ENCODE measurements at places on chromosomes 5 and 9.

- no peak for DNase-seq
These were observed 1.5 kb downstream of the JAKMIP2 start for GRCh38 chr5:147780924-147781573.

GRCh38 chr9:70472268-70473249 lies 58.1 kb upstream of the KLF9 start:
- no peak for DNase-seq

DNA sequence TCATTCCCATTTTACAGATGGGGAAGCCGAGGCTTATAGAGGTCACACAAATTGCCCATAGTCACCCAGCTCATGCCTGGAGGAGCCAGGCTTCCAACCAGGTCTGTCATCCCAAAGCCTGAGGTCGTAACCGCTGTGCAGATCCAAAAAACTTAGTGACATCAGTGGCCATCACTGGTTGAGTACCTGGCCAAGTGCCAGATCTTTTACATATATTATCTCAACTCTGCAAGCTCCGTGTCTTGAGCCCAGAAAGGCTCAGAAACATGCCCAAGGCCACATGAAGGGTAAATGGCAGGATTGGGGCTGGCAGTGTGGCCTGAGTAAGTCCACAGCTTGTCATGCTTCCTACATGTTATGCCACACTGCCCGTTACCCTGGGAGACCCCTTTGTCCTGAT lies 13.5 kb downstream of the CFAP77 start:
- DNase-seq = no peak

DNA sequence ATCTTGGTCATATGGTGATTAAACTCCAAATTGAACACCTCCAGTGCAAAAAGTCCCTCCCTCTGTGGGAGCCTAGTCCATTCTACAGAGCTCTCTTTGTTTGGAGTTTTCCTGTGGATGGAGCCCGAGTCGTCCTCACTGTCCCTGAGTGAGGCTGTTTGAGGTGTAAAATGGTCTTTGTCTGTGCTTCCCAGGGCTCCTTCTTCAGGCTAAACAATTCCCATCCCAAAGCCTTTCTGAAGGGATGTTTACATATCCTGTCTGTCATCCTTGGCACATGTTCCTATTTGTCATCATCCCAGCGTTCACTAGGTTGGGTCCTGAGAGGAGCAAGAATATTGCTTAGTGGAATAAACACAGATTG lies 68.9 kb downstream of the COL27A1 start:
- no peak for DNase-seq

- DNase-seq = no peak
These were observed 39.4 kb downstream of the LURAP1L start for GRCh38 chr9:12813960-12814876.

- DNase-seq = no peak
These were observed 142.7 kb upstream of the FBXL17 start for GRCh38 chr5:108524564-108524963.

- no peak for DNase-seq
These were observed 15.3 kb downstream of the C9orf152 start for GRCh38 chr9:110192531-110193261.

- no peak for DNase-seq
These were observed 287.8 kb downstream of the ARRDC3 start for GRCh38 chr5:91095313-91095712.

GRCh38 chr5:1228120-1228519 lies 2.9 kb downstream of the SLC6A18 start:
- no peak for DNase-seq

DNA sequence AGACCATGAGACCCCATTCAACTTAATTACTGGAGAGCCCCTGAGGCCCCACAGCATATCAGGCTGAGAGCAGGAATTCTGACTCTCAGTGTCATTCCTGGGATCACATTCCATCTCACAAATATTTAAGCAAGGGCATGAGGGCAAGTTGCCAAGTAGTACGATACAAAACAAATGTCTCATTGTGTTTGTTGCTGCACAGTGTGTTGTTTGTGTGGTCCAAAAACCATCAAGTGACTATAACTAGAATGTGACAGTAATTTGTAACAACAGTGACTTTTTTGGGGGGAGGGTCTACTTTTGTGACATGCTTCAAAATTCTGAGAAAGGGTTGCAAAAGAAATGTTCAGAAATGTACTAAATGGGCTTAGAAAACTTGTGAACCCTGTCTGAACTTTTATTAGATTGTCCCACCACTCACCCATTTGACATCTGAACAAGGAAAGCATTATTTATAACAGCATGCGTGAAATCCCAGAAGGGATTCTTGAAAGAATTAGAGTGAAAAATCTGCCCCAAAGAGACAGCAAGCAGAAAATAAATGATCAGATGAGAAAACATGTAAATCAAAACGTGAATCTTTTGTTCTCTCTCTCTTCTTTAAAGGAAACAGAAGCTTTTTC lies 347.0 kb downstream of the NTRK2 start:
- DNase-seq = no peak

DNA sequence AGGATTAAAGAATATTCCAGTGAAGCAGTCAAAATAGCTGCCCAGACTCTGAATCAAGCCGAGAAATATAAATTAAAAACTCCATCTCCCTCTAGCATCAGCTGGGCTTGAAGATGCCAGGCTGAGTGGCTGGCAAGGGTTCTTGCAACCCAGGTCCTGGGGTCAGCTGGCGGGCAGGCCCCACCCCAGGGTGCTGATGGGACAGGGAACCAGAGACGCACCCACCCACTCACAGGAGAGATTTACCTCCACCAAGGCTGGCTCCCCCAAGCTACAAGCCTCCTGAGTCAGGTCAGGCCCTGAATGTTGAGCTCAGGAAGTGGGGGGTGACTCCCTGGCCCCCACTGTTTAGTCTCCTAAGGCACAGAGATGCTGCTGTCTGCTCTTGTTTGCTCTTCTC lies 83.9 kb upstream of the HSPA9 start:
- DNase-seq = no peak

DNA sequence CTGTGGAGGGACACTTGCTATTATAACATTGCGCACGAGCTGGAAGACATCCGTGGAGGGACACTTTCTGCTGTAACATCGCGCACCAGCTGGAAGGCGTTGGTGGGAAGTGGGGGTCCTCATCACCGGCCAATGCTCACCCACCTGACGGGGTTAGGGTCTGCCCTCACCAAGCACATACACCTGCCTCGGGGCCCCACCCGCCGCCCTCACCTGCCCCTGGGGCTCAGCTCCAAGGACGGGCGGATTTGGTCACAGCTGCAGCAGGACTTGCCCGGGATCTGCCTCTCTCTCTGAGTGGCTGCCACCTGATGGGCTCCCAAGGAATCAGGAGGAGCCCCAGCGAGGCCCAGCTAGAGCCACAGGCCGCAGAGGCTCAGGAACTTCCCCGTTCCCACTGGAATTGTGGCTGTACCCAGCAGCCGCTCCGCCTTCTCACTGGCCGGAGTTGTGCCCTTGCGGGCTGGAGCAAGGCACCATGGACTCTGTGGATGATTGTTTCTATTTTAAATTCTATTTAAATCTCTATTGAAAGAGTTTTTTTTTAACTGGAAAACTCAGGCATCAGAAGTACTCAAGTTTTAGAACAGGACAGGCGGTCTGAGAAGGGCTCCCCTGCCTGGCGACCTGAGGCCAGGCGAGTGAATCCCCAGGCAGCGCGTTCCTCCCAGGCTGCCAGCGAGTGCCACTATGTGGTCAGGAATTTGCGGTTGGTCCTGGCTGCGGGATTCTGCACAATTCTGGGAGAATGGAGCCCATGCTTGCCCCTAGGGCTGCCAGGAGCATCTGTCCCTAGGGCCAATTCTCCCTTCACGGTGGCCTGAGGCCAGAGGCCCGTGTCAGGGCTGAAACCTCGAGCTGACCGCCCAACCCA lies 38.9 kb upstream of the SLC6A3 start:
- DNase-seq = no peak

DNA sequence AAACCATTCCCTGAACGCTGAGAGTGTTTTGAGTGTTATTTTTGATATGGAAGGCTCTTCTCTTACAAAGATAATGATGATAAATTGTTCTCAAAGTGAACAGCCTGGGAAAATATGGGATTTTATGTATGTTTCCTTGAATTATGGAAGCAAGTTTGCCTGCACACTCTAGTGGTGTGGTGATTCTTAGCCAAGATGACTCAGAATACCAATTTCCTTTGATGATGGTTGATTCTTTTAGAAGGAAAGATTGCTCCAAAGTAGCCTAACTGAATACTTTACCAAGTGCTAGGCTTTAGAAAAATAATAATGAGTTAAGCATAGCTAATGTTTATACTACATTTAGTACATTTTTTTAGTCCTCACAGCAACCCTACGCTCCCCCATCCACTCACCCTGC lies 243.4 kb downstream of the EBF1 start:
- DNase-seq = no peak

GRCh38 chr9:14403081-14403480 lies 89.1 kb upstream of the NFIB start:
- no peak for DNase-seq

GRCh38 chr5:158599157-158599556 lies 500.6 kb downstream of the EBF1 start:
- DNase-seq = no peak

DNA sequence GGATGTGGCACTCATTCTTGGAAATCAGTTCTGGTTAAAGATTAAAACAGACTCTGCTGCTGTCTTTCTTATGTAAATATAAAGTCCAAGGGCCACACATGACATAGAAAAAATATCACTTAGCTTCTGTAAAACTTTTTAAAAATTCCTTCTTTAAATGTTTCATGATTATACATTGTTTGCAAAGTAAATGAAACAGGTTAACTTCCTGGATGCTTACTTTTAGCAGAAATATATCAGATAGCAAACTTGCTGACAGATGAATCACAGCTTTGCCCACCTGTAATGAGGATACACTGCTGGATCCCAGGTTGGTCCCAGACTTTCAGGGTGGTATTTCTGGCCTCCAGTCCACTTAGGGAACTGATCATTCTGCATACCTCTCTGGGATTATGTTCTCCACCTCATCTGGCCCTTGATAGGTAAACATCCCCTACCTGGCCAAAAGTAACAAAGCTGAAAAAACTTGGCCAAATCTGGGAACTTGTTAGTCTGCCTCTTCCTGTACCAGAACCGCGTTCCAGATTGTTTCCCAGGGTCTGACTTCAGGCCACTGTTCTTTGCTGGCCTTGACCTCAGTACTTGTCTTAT lies 340.5 kb downstream of the ADGRV1 start:
- DNase-seq = no peak

GRCh38 chr9:133814586-133815208 lies 76.5 kb upstream of the SARDH start:
- no peak for DNase-seq

DNA sequence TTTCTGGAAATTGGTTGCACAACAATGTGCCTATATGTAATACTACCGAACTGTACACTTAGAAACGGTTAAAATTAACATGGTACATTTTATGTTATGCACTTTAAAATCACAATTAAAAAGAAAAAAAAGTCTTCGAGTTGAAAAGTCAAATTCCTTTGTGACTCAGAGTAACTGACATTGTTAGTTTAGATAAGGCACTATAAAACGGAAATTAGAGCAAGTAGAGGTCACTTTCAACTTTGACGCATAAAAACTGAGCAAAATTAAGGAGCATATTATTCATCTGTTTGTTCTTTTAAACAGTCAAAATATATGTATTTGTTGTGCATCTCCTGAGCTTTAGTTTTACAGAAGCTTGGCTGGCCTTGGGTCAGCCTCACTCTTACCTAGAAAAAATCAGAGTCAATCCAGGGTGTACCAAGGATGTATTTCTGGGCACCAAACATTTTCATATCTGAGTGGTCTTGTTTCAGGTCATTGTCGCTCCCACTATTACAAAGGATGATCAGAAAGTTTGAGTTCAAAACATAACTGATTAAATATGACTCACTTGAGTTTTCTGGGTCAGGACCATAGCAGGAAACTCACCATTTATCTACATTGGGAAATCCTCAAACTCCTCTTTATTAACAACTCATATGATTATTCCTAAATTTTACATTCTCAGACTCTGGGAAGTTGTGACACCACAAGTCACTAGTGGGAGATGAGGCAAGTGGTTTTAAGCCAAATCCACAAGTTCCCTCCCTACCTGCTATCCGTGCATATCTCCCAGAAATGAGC lies 160.6 kb downstream of the CCDC192 start:
- no peak for DNase-seq

DNA sequence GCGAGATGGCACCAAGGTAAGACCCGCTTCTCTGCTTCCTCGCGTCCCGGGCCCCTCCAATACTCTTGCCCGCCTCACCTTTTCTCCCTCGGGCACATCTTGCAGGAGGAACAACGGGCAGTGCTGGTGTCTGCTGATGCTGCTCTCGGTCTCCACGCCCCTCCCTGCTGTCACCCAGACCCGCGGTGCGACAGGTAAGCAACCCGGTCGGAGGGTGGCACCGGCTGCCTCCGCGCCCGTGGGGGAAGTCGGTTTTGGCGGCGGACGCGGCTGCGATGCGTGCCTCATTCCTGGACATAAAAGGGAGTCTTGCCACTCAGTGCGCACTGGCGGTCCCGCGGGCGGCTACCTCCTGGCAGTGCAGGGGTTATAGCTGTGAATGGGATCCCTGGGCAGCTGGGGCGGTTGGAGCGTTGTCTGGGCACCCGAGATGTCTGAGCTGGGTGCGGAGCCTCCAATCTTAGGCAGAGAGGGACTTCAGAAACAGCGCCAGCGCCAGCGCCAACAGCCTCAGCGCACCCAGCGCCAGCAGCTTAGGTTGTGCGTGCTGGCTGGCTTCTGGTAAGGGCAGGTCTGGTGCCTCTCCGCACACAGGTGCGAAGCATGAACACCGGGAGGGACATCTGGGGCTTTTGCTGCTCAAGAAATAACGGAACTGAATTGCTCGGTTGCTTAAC lies 488 bp downstream of the COL15A1 start:
- DNase-seq = no peak

DNA sequence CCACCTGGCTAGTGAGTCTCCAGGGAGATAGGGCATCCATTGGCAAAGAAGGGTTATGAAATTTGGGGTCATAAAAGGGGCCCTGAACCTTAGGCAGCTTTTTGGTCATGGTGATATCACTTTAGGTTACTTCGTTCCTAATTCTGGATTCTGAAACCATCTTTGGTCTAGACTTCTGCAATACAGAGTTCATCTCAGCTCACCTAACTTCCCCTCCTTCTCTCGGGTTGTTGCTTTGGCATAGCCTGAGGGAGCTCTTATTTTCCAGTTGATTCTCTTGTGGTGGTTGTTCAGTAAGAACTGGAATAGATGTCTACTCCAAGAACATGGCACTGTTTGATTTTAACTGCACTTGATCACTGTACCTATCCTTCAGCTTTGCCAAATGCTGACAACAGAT lies 148.9 kb upstream of the RUSC2 start:
- DNase-seq = no peak
